Gastroesophageal sphincter (tissue), 4 donors: ENCODE measurements at places on chromosomes 5 and 9.

DNA sequence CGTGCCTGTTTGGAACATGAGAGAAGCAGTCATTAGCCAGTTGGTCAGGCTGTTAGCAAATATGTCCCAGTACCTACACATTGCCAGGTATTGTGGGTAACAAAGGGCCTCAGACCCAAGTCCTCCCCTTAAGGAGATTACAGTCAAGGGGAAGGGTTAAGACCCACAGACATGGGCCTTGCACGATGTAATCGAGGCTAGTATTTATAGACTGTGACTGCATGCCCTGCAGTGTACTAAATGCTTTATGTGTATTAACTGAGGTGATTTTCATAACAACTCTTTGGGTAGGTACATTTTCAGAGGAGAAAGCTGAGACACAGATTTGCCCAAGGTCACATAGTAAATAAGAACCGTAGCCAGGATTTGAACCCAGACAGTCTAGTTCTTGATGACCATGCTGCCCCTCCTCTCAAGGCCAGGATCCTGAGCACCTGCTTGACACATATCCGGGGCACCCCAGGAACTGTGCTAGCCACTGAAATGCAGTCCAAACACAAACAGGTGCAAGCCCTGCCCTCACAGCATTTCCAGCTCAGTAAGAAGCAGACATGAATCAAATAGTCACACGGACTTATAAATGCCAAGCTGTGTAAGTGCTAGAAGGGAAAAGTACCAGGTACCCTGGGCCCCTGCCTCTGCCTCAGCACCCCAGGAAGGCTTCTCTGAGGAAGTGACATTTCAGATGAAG, 32.0 kb upstream of the GRPEL2 start:
- no peak for ATAC-seq

- no peak for ATAC-seq
These were observed 479.5 kb downstream of the TAF11L14 start for GRCh38 chr5:18113721-18114120.

- no peak for ATAC-seq
These were observed 105.4 kb upstream of the PCAT7 start for GRCh38 chr9:94449486-94449885.

DNA sequence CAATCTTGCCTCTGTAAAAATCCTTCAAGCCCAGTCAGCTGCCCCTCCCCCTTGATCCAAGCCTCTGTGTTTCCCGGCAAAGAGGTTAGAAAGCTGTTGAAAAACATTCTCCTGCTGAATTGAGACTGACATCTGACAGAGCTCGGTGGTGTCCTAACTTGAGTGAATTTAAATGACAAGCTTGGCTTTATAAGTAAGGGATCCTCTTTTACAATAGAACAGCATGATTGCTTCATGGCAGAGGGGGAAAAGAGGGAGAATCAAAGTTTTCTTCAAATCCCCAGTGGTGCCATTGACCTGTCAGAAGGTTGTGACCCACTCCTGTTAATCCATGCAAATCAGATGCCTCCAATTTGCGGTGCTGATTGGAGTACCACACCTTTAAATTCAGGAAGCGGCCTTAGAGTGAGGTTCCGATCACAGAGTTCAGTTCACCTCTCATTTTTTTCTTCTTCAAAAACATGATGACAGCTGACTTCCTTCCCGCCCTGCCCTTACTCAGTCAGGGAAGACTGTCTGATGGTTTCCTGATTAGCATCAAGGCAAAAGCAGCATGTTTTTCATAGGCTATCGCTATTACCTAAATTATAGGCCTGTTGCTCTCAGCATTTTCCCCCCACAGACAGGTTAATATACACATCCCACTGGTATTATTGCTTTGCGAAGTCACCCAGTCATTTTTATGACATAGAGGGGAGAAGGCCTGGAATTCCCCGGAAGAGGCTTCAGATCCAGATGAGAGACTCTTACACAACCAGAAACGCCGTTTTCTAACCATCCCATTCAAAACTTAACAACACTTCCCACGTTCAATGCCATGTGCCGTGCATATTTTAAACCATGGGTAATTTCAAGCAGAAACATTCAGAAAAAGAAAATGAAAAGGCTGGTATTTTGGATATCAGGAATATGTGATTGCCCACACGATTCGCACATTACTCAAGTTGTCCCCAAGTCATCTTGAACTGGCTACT, 141.4 kb downstream of the EBF1 start:
- ATAC-seq: no peak

- ATAC-seq: no peak
These were observed 782.2 kb upstream of the NUDT12 start for GRCh38 chr5:104344809-104345208.

DNA sequence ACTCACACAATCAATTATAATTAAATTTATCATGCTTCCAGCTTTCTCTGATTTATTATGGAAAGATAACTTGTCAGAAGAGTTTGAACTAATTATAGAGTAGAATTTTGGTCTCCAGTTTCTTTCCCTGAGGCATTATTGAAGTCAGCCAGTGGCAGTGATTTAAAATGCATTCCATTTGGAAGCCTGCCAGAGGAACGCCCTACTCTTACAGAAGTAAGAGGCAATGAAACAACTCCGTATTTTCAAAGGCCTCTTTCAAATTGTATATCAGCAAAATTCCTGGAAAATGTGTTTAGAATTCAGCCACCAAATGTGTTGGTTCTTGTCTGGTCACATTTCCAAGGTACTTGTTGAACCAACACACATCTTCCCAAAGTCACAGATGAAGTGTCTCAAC, 640.9 kb downstream of the SEMA5A start:
- no peak for ATAC-seq

- ATAC-seq: no peak
These were observed 347.4 kb downstream of the PSAT1 start for GRCh38 chr9:78644359-78644758.

DNA sequence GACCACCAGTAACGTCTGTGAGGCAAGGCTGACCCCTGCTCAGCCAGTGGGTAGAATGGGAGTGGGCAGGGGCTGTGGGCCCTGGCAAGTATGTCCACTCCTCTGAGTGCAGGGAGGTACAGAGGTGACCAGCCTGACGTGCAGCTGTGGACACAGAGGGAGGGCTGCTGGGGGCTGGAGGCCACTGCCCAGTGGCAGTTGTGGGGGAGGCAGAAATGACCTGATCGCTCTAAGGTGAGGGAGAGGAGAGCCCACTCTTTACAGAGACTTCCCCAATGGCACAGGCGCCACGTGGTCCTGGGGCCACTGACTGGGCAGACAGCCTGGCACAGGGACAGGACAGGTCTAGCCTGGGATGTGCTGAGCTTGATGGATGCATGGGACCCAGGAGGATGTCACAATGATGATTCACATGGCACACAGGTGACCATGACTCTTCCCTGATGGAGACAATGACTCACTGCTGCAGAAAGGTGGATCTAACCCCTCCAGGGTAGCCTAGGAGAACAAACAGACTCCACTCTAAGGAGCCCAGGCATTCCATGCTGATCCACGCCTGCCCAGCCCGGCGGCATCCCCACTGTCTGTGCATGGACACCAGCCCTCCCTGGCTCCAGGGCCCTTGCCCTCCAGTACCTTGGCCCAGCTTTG, 7.7 kb downstream of the LPCAT1 start:
- ATAC-seq: no peak

- ATAC-seq: peak; percentile 95
These were observed 81.5 kb downstream of the PTPDC1 start for GRCh38 chr9:94165592-94166235.

- no peak for ATAC-seq
These were observed 39.5 kb upstream of the NCS1 start for GRCh38 chr9:130132746-130133145.

DNA sequence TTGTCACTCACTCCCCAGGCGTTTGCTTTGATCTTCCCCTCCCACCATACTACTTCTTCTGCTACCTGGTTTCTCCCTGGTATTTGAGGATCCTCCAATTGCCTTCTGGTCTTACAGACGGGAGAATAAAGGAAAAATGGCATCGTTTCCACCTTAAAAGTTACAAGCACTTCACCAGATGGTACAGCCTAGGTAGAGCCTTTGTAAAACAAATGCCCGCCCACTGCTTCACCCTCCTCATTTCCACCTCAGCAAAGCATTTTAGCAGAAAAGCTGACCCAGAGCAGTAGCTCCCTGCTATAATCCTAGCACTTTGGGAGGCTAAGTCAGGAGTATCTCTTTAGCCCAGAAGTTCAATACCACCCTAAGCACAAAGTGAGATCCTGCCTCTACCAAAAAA, 5.1 kb upstream of the ANXA2R start:
- ATAC-seq: no peak

DNA sequence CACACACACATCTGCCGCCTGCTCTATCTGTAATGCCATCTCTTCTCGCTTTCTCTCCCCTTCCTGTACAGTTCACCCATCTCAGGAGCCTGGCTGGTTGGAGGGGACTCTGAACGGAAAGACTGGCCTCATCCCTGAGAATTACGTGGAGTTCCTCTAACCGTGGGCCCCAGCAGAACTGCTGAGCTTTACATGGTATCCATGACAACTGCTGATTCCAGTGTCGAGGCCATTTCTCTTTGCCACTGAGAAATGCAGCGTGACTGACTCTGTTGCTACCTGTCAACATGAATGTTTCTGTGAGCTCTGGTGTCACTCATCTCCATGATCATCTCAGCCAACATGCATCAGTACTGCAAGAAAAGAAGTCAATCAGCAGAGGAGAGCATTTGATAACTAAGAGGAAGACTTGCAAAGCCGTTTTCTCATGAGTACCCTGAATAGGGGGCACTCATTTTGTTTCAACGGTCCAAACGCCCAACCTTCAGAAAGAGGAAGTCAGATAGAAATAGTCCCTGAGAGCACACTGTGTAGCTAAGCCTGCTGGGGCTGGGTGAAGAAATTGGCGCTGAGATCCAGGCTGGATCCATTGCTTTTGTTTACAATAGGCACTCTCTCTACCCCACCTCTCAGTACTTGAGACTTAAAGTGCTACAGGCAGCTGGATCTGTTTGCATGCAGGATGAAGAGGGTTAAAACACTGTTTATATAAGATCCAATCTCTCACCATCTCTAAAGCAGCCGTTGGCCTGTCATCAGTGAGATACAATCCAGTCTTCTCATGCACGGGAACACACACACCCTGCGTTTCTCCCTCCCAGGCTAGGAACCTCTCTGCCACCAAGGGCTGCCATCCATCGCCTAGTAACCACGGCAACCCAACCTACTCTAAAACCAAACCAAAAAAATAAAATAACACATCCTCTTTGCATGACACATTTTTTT, 180.9 kb downstream of the NR3C1 start:
- peak; percentile 50 for ATAC-seq

DNA sequence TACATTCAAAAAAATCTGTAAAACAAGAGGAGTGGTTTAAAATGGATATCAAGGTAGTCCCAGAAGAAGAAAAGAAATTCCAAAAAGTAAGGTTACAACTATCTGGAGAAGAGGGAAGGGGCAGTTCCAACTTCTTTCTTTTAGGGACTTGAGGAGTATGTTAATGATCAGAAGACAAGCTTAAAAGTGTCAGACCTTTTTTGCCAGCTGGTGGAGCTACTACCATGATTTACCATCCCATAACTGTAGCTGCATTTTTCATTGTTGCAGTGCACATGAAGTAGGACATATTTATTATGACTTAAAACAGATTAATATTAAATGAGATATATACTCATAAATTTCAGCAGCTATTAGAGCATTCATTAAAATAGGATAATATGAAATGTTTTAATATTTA, 158.5 kb upstream of the RGS7BP start:
- ATAC-seq: no peak

- ATAC-seq: peak; percentile 74
These were observed 294.8 kb upstream of the KLF4 start for GRCh38 chr9:107784235-107784958.

DNA sequence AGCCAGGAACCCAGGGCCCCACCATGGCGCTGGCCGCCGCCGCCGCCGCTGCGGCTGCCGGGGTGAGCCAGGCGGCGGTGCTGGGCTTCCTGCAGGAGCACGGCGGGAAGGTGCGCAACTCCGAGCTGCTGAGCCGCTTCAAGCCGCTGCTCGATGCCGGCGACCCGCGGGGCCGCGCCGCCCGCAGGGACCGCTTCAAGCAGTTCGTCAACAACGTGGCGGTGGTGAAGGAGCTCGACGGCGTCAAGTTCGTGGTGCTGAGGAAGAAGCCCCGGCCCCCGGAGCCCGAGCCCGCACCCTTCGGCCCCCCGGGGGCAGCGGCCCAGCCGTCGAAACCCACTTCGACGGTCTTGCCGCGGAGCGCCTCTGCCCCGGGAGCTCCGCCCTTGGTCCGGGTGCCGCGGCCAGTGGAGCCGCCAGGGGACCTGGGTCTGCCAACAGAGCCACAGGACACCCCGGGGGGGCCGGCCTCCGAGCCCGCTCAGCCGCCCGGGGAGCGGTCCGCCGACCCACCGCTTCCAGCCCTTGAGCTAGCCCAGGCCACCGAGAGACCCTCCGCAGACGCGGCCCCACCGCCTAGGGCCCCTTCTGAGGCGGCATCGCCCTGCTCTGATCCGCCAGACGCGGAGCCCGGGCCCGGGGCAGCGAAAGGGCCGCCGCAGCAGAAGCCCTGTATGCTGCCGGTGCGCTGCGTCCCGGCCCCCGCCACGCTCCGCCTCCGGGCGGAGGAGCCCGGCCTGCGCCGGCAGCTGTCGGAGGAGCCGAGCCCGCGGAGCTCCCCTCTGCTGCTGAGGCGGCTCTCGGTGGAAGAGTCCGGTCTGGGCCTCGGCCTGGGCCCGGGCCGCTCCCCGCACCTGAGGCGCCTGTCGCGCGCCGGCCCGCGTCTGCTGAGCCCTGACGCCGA, 749 bp downstream of the SOWAHA start:
- peak; percentile 48 for ATAC-seq

GRCh38 chr5:56705217-56705616, 110.1 kb upstream of the MAP3K1 start:
- no peak for ATAC-seq

DNA sequence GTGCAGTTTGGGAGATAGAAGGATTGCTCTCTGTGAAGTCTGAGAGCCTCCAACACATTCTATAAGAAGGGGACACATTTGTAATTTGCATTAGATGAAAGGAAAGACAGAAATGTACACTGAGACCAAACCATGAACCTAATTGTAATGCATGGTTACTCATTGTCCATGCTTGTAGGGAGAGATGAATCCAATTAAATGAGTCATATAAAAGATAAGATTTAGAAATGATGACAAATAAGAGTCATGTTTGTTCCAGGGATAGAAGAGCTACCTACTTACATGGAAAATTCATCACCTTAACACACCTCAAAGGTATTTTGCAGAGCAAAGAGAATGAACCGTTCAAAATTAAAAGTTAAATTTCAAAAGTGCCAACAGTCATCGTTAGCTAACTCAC, 85.1 kb downstream of the FBXL7 start:
- no peak for ATAC-seq

DNA sequence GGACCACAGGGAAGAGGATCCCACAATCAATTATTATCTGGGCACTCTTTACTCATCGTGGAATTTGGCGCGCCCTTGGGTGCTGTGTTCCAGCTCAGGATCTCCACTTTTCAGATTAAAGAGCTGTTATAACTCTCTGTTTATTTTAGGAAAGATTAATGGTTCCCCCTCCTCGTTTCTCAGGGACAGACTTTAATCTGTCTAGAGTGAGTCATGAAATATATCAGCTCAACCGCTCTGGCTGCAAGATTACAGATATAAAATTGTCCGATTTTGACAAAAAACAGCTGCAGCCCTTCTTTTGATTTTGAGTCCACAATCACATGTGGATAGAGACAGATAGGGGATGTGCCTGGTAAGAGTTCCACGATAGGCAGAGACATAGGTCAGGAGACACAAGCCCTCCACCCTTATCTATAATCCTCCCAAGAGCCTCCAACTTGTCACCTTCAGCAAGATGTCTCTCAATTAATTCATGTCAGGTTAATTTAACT, 77.6 kb upstream of the ANKRD55 start:
- ATAC-seq: no peak

- ATAC-seq: peak; percentile 90
These were observed 20.2 kb downstream of the IGIP start for GRCh38 chr5:140145818-140146522.
